ENCODE measurements at places on chromosomes 2 and 18.
A peak's percentile ranks its signal among the peaks of the same experiment; 100 is the strongest.

GRCh38 chr18:13548106-13548819, 178.1 kb downstream of the FAM210A start:
- no peak for DNase-seq

DNA sequence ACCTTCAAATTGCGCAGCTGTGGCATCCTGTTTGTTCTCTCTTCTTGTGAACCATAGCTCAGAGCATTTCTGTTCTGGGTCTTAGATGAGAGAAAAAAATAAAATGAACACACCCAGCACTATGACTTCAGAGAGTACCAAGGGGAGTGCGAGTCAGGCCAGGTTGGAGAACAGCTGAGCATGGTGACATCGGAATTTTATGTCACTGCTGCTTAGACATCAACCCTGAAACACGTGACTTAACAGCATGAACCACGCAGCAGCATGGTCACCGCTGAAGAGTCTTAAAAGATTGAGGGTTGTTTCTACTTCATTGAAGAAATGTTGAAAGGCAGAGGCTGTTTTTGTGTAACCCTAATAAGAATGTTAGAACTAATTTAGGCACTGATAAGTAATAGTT, 288.8 kb upstream of the SOX11 start:
- no peak for DNase-seq

- peak; percentile 22 for DNase-seq
Measured at GRCh38 chr2:181300600-181301291, 156.4 kb upstream of the ITGA4 start.

DNA sequence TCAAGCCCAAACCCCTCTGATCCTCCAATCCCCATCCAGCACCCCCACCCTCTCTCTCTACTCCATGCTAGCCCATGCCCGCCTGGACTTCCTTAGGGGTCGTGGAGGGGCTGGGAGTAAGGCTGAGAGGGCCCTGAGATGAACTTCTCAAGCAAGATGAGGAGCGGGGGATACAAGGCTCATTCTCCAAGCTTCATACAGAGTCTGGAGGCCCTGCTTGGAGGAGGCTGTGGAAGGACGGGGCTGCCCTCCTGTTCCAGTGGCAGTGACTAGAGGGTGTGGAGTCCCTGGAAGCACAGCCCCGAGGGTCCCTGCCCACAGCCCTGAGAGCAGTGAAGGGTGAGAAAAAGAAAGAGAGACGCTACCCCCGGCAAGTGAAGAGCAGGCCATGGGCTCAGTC, 45.6 kb downstream of the EMX1 start:
- DNase-seq = no peak

GRCh38 chr2:120432293-120432975, 86.5 kb downstream of the INHBB start:
- no peak for DNase-seq

GRCh38 chr2:197358931-197359330, 48.4 kb upstream of the ANKRD44 start:
- peak; percentile 30 for DNase-seq

- peak; percentile 88 for DNase-seq
Measured at GRCh38 chr2:65300761-65301711, 73.4 kb downstream of the ACTR2 start.

- DNase-seq = no peak
Measured at GRCh38 chr2:100692906-100693305, 127.0 kb upstream of the NPAS2 start.

DNA sequence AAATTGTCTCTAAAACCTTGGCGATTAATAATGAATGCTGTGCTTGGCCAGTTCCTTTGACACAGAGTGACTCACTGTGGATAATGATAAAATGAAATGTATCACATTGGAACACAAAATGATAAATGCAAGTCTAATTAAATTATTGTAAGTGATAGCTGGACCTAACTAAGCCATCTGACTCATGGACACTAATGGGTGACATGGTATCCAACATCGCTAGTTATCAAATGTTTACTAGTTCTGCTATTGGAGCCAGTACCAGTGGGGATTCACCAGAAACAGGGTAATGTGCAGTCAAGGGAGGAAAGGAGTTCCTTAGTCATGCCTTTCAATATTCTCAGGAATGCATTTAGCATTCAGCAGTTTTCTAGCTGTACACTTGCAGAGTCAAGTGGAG, 736.3 kb upstream of the ACVR2A start:
- no peak for DNase-seq

DNA sequence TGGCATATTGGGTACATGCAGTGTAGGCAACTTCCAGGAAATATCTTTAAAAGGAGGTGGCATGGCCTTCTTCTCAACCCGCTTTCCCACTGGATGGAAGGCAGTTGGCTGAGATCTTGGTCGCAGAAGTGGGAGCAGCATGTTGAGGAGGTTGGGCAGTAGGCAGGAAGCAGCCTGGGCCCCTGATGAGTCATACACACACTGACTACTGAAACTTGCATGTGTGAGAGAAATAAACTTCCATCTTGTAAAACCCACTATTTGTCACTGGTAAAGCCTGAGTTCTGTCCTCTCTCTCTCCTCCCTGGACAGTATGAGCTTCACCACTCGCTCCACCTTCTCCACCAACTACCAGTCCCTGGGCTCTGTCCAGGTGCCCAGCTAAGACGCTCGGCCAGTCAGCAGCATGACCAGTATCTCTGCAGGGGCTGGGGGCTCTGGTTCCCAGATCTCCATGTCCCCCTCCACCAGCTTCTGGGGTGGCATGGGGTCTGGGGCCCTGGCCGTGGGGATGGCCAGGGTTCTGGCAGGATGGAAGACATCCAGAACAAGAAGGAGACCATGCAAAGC, 233.8 kb upstream of the SPRED2 start:
- DNase-seq = peak; percentile 44

- DNase-seq = no peak
Measured at GRCh38 chr18:40687399-40687798, 1267.6 kb upstream of the PIK3C3 start.

DNA sequence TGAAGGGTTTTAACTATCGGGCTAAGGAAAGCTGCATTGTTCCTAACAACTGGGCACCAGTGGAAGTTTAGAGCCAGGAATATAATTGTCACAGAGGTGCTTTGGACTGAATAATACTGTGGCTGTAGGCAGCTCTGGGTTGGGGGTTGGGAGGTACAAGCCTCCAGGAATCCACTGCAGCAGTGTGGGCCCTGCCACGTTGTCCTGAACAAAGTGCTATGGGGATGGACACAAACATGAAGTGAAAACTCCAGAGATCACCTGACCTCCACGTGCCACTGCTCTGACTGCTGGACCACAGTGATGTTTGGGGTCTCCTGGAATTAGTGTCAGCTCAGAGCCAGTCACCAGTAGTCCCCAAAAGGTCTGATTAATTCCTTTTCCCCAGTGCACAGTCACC, 110.9 kb downstream of the BCL2 start:
- no peak for DNase-seq

DNA sequence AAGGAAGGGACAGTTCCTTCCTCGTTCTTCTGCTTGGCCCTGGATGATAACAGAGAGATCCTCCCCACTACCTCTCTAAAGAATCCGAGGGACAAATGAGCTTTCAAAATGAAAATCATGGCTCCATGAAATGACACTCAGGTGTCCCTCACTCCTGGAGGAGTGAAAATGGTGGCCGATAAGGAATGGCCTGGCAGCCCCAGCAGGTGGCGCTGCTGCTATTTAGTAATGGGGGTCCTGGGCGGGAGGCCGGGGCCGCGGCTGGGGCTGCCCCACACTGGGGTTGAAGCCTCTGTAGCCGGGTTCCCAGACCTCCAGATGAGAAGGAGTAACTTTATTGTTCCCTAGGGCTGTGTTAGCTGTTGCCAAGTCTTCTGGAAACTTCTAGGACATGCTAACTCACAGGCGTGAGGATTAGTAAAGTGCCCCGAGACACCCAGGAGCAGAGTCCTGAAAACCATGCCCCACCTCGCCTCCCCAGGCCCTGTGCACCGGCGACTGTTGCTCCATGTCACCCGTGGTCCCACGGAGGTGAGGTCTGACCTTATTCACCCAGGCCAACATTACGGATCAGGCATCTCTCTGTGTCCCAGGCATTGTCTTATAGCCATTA, 138.0 kb downstream of the CTIF start:
- DNase-seq = peak; percentile 70

DNA sequence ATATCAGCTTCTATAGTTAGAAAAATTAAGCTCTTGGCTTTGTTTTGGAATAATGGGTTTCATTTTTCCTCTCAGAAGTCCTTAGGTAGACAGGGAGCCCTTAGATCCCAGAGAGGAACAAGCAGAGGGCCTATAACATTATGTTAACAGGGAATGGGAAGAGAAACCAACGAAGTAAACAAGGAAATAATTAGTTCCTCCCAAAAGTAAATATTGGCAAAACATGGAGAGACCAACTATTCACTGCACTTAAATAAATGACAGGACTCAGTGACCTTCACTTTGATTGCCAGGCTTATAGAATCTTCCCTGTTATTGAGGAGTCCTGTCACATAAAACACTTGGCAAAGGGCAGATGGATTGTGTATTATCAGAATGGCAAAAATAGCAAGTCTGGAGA, 5.3 kb downstream of the CRIM1 start:
- no peak for DNase-seq

DNA sequence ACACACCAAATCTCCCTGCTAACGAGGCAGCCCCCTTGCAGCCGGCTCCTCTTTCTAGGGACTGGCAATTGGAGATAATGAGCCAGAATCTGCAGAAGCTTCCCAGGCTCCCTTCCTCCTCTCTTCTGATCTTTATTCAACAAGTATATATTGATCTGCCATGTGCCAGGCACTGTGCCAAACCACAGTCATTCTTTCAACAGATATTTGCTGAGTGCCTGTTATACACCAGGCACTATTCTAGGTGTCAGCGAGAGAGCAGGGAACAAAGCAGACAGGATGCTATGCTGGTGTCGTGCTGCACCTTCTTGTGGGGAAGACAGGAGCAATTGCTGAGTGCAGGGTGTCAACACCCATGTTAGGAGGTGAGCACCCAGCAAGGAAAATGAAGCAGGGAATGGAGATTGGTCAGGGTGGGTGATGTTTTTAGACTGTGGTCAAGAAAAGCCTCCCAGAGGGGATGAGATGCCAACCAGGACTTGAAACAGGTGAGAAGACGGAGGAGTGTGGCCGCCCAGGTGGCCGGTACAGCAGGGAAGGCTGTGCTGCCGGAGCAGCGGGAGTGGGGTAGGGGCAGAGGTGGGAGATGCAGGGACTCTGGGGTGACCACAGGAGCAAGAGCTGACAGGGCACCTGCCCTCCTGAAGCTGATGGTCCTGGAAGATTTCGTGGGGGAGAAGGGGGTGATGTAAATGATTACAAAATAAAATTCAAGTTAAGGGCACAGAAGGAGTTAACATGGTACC, 307.6 kb upstream of the RAB12 start:
- no peak for DNase-seq

DNA sequence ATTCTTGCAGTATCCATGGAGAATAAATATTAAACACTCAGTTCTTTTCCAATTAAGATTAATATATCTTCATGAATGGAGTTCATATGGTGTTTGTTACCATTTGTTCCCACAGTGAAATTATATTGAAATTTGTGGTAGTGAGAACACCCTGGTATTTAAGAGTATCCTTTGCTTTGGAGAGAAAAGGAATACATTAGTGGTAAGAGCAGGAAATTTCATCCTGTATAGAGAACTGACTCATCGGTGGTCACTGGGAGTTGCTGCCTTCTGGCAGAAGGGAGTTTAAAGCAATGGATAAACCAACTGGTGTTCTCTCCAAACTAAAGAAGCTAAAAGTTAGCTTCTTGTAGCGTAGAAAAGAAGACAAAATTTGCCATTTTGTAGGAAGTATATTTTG, 107.3 kb downstream of the MYO1B start:
- DNase-seq = no peak

DNA sequence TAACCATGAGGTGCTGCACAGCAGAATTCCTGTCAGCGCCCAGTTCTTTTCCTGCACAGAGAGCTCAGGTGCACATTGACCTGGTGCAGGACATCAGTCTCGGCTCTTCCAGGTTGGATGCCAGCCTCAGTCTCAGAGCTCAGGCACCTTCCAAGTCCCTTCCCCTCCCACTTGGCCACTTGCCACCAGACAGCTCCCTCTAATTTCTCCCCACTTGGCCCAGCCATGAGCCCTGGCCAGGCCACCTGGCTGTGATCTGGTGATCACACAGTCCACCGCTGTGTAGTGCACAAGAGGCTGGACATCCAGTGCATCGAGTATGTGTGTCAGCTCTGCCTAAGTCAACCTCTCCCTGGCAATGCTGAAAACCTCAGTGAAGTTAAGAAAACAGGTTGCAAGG, 336.6 kb upstream of the MYT1L start:
- DNase-seq = no peak

- peak; percentile 12 for DNase-seq
Measured at GRCh38 chr2:8796878-8797550, 40.4 kb downstream of the KIDINS220 start.

DNA sequence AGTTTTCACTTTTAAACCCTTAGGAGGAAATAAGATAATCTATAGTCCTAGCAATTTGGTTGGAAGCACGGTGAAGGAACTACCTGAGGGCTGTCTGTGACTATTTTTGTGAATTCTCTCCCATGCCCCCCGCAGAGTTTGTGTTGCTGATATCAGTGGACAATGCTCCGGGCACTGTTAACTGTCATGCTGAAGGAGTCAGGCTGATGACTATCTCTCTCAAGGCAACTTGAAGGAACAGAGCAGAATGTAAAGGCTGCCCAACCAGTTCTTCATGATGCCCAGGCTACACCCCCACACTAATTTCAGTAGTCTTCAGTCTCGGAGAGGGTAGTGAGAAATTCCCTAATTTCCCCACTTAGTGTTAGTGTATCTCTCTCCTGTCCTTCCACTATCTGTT, 21.6 kb upstream of the RAB6C start:
- DNase-seq = no peak

GRCh38 chr2:235864733-235865515, 303.3 kb downstream of the GBX2 start:
- DNase-seq = no peak

GRCh38 chr18:76462326-76462694, 32.7 kb downstream of the ZNF516 start:
- DNase-seq = no peak

GRCh38 chr2:52931660-52932059, 835.9 kb upstream of the CHAC2 start:
- DNase-seq = no peak

DNA sequence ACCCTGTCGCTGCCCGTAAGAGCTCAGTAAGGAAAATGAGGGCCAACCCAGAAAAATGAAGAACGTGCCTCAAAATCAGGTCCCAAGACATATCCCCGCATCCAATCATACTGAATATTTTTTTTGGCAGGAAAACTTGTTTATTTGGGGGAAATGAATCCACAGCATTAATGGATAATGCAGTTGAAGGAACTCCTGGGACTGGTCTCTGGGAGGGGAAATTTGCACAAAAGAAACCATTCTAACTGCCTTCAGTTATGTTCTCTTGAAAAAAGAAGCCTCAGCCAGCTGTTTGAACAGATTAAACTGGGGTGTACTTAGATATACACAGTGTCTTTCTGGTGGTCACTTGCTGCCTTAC, 61.3 kb downstream of the SPRED2 start:
- no peak for DNase-seq

DNA sequence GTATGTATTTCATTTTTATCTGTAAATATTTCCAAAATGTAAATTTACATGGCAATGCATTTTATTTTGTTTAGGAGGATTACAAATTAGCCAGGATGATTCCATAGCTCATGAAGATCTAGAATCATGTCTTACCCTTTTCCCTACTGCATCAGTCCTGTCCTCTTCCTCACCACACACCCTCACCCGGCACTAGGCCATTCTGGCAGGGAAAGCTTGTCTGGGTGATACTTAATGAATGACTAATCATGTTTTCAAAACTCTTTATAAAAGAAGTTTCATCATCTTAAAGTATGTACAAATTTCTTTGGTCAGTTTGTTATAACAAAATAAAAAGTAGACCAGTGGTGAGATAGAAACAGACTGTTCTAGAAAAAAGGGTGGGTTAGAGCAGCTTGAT, 283.3 kb upstream of the VWC2L start:
- DNase-seq = no peak

GRCh38 chr2:141900826-141901225, 230.0 kb downstream of the LRP1B start:
- DNase-seq = no peak

Measured in activated CD4-positive, alpha-beta T cell treated with anti-CD3 and anti-CD28 coated beads, Interleukin-2, Interleukin-4, amounts not matched to agents 100 ng/mL and 50 ng/mL, durations not matched to agents 16 hours and 8 hours (primary cell).